ENCODE measurements at places on chromosomes 11 and 22. TPM values are rescaled to one million over a fixed set of nuclear protein-coding genes. Genes with fewer than 3 reads are reported as not detected.

GP1BB gene
- total RNA-seq: 13.1 TPM

MFNG gene
- total RNA-seq: 25.5 TPM

DNHD1 gene
- total RNA-seq: 23.9 TPM

GRCh38 chr22:38067761-38068360 is 10.7 kb downstream of the PICK1 start:
- no peak for DNase-seq

ARRB1 gene
- 30.6 TPM for total RNA-seq

SCN4B gene
- 2.0 TPM for total RNA-seq

DNA sequence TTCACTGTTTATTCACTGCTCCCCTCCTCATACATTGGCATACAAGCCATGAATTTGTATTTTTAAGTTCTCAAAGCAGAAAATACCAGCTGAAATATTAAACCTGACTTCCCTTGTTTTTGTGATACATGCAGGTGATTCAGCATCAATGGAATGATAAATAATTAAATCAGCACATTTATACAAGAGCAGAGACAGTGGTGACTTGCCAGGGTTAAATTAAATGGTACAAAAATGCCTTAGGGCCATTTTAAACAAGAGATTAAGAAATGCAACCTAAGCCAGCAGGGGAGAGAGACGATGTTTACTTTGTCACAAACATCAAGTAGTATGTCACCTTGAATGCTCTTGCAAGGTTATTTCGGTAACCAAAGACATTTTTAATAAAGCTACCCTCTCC is 95.9 kb upstream of the DDI1 start:
- no peak for DNase-seq
